ENCODE measurements at places on chromosomes 5 and 9. TPM values are rescaled to one million over a fixed set of nuclear protein-coding genes. Genes with fewer than 3 reads are reported as not detected.

CCDC180 gene
- 3.8 TPM for polyA plus RNA-seq

PFN3 gene
- not detected for polyA plus RNA-seq

SMIM33 gene
- not detected for polyA plus RNA-seq

MARVELD2 gene
- polyA plus RNA-seq = 4.9 TPM

PCAT7 gene
- 10.6 TPM for polyA plus RNA-seq

WHRN gene
- 10.8 TPM for polyA plus RNA-seq

PTGS1 gene
- polyA plus RNA-seq = not detected

ZFP37 gene
- polyA plus RNA-seq = 3.2 TPM

IFNA21 gene
- not detected for polyA plus RNA-seq

SGCD gene
- not detected for polyA plus RNA-seq

SPINK6 gene
- polyA plus RNA-seq = not detected

SPINK13 gene
- 0.59 TPM for polyA plus RNA-seq

ZNF618 gene
- 22.0 TPM for polyA plus RNA-seq

P4HA2 gene
- polyA plus RNA-seq = 65.5 TPM

GPR151 gene
- not detected for polyA plus RNA-seq

GLRA1 gene
- polyA plus RNA-seq = not detected

HSPB3 gene
- polyA plus RNA-seq = 57.3 TPM

LCP2 gene
- polyA plus RNA-seq = not detected

PRDM12 gene
- 0.86 TPM for polyA plus RNA-seq

MARCOL gene
- not detected for polyA plus RNA-seq

PDLIM7 gene
- polyA plus RNA-seq = 537 TPM

DPP7 gene
- polyA plus RNA-seq = 202 TPM

HTR1A gene
- polyA plus RNA-seq = not detected

DIRAS2 gene
- not detected for polyA plus RNA-seq

ZNF483 gene
- polyA plus RNA-seq = 3.8 TPM

IRX2 gene
- polyA plus RNA-seq = 55.2 TPM

ADAM19 gene
- 6.5 TPM for polyA plus RNA-seq

PCDHB13 gene
- polyA plus RNA-seq = 3.1 TPM

CSF1R gene
- 0.50 TPM for polyA plus RNA-seq

PRKAA1 gene
- 29.3 TPM for polyA plus RNA-seq

KIF4B gene
- 0.05 TPM for polyA plus RNA-seq

CAMK2A gene
- polyA plus RNA-seq = 11.8 TPM

HAPLN1 gene
- 9.9 TPM for polyA plus RNA-seq

Measured in cardiac muscle cell (in vitro differentiated cells and primary cell).